ENCODE measurements at places on chromosomes 4 and X.

DNA sequence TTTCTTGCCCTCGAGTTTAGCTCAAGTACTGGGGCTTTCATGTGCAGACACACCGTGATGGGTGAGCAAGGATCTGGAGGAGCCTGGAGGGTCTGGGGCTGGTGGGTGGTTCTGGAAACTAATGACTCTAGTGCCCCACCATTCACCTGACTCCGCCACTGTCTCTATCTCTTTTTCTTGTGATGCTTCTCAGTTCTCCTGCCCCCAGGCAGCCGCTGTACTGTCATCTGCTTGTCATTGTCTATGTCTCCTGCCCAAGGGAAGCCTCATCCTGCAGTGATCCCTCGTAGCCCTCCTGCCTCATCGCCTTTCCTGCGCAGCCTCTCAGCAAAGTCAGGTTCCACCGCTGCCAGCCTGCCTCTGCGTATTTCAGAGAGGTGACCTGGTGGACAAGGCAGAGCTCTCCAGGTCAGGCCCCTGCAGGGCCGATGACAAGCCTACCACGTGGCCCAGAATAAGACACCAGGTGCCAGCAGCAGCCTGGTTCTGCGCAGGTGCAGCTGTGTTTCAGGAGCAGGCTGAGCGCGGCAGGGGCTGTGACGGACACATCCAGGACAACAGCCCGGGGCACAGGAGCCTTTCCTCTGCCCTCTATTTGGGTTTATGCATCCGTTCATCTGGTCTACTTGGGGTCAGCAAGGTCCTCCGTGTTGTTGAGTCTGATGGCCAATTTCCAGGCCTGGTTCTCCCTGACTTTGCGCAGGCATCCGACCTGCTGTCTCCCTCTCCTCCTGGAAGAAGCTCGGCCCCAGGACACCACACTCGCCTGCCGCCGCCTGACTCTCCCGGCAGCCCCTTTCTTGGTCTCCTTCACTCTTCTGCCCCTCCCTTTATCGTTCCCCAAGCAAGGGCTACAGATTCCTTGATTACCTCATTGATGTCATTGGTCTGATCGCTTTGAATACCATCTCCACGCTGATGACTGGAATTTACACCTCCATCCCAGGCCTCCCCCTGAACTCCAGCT lies 30.9 kb upstream of the CDKN2AIP start:
- no peak for DNase-seq

GRCh38 chr4:182502064-182502463 lies 258.9 kb downstream of the TENM3 start:
- DNase-seq: no peak

DNA sequence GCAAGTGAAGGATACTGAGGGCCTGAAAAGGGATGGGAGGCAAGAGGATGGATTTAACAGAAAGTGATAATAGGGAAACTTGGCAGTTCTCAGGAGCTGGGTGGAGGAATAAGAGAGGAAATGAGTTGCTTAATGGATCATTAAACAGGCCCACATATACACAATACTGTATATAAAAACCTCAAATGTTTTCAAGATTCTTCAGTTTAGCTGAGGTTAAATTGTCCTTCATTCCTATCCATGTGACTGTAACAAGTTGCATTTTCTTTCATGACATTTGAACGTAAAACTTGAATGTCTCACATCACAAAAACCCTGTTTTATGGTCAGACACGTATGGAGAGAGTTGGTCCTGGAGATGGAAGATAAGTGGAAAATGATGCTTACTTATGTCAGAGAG lies 76.5 kb upstream of the PLAC8 start:
- no peak for DNase-seq

DNA sequence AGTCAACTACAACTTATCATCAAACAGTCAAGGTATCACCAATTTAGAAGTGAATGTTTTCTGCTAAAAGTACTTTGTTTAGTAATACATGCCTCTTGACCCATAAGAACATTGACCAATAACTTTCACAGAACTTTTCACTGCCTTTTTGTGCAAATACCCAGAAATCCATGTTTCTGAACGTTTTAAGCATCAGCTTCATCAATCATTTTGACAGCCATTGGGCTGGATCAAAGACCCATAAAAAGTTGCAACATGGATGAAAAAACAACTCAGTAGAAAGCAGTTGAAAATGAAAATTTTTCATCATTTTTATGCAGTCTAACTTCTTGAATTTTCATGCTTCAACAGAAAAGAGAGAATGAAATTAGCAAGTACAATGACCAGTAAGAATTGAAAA lies 466.7 kb downstream of the TRAM1L1 start:
- no peak for DNase-seq

GRCh38 chrX:24024819-24025740 lies 1.9 kb downstream of the KLHL15 start:
- peak; percentile 85 for DNase-seq

GRCh38 chr4:119227690-119228089 lies 15.2 kb downstream of the USP53 start:
- no peak for DNase-seq

GRCh38 chr4:137200322-137200721 lies 332.0 kb downstream of the PCDH18 start:
- DNase-seq: no peak

DNA sequence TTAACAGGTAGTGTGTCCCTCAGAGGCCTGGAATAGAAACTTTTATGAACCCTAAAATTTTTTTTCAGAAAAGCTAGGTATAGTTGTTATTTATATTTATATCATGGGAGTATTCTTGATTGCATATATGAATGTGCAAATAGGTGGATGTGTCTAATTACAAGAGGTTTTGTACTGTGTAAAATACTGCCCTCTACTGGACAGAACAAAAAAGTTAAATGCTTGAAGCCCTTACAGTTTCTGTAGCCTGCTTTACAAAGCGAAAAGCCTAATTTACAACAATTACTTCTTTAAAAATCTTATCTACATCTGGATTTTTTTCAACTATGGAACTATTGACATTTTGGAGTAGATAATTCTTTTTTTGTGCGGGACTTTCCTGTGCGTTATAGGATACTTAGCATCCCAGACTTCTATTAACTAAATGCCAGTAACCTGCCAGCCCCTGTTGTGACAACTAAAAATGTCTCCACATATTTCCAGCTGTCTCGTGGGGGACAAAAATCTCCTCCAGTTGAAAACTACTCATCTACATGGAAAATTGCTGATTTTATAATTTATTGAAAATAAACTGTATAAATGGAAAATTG lies 35.1 kb downstream of the ENPEP start:
- DNase-seq: no peak
